ENCODE measurements at places on chromosomes 3 and 15.

DNA sequence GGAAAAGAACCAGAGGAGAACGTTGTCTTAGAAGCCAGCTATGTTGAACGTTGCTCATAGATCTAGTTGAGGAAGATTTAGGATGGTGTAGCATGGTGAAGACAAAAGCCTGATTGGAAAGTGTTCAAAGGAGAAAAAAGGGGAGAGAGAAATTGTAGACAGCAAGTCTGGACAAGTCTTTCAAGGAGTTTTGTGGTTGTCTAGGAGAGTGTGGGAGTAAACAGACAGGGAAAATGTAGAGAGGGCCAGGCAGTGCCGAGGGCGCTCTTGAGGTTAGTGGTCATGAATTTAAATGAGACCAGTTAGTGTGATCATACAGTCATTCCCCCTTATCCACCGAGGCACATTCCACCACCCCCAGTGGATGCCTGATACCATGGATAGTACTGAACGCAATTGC lies 167.5 kb upstream of the IL12A start:
- no peak for DNase-seq

DNA sequence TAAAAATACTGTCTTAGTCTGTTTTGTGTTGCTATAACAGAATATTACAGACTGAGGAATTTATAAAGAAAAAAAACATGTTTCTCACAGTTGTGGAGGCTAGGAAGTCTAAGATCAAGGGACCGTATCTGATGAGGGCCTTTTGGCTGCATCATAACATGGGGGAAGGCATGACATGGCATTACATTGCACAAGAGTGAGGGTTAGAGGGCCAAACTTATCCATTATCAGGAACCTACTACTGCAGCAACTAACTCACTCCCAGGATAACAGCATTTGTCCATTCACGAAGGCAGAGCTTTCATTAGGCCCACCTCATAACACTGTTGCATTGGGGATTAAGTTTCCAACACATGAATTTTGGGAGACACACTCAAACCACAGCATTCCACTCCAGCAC lies 30.3 kb downstream of the SYN2 start:
- DNase-seq, result no peak

DNA sequence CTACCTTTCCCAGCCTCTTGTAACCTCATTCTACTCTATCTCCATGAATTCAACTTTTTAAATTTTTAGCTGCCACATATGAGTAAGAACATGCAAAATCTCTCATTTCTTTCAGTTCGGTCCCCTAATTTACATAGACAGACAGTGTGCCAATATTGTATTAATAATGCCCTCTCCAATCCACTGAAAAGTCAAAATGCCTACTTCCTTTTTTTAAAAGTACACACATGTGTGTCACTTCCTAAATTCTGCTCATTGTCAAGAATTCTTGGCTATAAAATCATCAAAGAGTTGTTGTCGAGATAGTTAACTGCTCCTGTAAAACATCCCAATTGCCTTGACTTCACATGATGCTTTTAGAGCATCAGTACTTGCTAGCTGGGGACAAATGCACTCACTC lies 84.2 kb upstream of the IL12A start:
- no peak for DNase-seq

GRCh38 chr15:34993412-34993811 lies 5.3 kb upstream of the ZNF770 start:
- no peak for DNase-seq

DNA sequence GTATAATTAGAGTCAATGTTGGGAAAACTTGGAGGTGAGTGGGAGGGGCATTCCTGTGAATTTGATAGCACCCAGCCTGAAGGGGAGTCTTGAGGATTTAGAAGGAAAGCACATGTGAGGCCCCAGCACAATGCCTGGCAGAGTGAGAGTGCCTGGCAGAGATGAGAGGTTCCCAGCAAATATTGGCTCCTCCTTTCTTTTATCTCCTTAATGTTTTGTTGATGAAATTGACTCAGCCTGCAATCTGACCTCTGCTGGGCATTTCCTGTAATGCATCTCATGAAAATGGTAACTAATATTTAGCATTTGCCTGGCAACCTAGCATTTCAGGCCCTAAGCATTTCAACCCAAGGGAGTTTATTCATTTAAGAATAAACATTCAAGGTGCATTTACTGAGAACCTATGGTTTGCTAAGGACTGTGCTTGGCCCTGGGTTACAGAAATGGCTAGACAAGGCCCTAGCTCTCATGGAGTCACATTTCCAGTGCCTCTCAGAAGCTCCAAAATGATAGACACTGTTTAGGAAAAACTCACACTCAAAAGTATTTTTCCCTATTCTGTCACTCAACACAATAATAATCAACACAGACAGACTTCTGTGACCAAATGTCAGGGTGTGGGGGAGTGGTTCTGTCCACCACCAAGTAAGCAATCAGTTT lies 19.0 kb downstream of the PDHB start:
- DNase-seq, result peak; percentile 47

- DNase-seq, result no peak
These were observed 175.7 kb downstream of the STAG1 start for GRCh38 chr3:136576279-136577009.

All from stimulated activated naive CD8-positive, alpha-beta T cell treated with anti-CD3 and anti-CD28 coated beads, Interleukin-15, Interleukin-2, amounts not matched to agents 100 U/mL and 50 U/mL, for 24 hours (primary cell).